Activated CD4-positive, alpha-beta T cell treated with anti-CD3 and anti-CD28 coated beads for 48 hours (primary cell): ENCODE measurements at places on chromosomes 1 and 21.
A peak's percentile ranks its signal among the peaks of the same experiment; 100 is the strongest.

- DNase-seq: no peak
Observed at GRCh38 chr1:12436345-12436658, 181.7 kb downstream of the DHRS3 start.

GRCh38 chr1:1208713-1209433 lies 2.5 kb upstream of the TNFRSF18 start:
- DNase-seq: peak; percentile 69

- no peak for DNase-seq
Observed at GRCh38 chr1:1167841-1168450, 5.7 kb upstream of the TTLL10 start.

DNA sequence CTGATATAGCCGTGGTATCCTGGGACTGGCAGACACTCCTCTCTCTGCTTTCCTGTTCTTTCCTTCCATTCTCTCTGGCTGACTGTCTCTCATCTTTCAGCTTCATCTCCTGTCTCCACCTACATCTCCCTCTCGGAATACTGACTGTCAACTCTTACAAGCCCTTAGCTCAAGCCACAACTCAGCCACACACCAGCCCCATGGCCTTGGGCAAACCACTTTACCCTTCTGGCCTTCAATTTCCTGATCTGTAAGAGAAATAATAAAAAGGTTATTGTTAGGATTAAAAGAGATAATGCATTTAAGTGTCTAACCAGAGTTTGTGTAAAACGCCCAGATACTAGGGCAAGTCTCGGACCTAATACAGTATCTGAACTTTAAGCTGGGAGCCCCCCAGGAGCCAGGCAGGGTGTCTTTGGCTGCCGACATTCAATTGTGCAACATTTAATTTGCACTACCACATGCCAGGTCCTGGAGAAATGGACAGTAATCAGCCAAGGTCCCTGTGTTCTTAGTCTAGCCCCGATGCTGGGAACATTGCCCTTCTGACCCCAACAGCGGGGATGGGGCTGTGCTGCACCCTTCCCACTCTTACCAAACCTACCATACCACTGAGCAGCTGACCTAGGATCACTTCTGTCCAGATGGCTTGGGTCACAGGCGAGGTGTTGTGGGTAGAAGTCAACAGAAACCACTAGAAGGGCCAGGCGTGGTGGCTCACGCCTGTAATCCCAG lies 5.1 kb downstream of the ECHDC2 start:
- DNase-seq: no peak

- DNase-seq: no peak
Observed at GRCh38 chr1:169999761-170000160, 74.7 kb downstream of the KIFAP3 start.

- DNase-seq: no peak
Observed at GRCh38 chr1:106924360-106924759, 132.1 kb upstream of the PRMT6 start.

DNA sequence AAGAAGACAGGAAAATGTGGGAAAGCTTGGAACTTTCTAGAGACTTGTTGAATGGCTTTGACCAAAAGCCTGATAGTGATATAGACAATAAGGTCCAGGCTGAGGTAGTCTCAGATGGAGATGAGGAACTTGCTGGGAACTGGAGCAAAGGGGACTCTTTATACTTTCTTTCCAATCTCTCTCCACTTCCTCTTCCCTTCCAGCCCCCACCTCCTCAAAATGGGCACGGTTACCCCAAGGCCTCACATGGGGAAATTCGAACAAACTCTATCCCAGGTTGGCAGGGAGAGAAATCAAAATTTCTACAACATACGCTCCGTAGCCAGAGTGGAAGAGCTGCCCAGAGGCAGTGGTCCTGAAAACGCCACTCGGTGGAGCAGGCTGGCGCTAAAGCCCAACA lies 15.2 kb downstream of the PPT1 start:
- DNase-seq: no peak

DNA sequence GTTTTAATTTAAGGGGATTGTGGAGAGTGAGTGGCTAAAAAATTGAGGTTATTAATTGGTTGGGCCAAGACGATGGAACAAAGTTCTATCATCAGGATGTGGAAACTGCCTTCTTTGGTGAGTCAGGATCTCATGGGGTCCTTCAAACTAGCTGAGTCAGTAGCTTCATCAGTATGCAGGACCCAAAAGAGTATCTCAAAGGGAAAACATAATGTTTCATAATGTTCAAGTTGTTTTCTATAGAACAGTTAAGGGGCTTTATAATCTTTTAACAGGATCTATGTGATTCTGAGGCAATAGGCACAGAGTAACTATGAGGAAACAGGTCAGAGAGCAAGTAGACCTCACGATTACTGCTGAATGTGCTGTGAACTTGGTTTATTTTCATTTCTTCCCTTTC lies 3.2 kb upstream of the OLFML2B start:
- DNase-seq: no peak

DNA sequence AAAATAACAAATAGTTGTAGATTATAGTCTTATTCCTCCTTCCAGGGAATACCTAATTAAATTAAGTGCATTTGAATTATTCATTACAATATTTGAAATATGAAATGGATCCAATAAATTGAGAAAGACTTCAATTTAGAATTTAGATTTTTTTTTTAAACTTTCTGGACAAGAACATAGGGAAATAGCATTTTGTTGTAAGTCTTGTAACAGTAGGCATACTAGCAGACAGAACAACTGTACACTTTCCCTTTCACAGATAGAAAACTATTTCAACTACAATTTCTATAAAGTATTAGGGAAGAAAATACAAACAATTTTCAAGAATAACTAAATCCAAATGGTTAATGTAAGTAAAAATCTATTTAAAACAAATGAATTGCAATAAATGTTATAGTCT lies 577.5 kb downstream of the USP25 start:
- no peak for DNase-seq

GRCh38 chr1:151425103-151425502 lies 25.7 kb downstream of the PSMB4 start:
- DNase-seq: no peak

DNA sequence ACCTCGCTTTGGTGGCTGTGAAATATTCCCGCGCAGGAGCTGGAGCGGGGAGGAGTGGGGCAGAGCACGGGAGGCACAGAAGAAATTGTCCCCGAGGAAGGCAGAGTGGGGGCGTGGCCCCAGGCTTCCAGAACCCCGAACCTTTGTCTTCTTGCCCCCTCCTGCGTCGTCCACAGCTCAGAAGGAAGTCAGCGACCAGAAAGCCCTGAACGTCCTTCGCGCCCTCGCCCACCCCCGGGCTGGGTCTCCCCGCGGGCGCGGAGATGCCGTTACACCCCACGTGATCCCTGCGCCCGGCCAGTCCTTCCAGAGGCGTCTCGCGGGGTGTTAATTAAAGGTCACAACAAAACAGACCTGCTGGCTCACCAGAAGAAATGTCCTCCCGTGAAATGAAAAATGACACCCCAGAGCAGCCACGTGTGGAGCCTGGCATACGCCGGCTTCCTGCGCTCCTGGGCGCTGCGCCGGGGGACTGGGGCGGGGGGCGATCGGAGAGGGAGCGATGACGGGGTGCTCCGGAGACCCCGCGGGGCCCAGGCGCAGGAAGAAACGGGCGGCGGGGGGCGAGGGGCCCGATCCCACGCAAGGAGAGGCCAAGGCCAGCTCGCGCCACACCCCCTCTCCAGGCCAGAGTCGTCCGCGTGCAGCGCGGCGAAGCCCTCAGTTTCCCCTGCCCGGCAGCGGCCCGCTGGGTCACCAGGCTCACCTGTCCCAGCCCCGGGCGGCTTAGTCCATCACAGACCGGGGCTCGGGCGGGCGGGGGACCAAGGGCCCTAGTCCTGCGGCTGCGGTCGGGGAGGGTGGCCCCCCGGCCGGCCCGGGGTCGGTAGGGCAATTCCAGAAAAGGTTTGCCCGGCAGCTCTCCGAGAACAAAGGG lies 995 bp upstream of the KIF26B start:
- peak; percentile 10 for DNase-seq

- peak; percentile 64 for DNase-seq
Observed at GRCh38 chr1:210292231-210292871, 36.4 kb upstream of the HHAT start.

GRCh38 chr1:91827459-91828321 lies 58.3 kb downstream of the TGFBR3 start:
- DNase-seq: no peak

DNA sequence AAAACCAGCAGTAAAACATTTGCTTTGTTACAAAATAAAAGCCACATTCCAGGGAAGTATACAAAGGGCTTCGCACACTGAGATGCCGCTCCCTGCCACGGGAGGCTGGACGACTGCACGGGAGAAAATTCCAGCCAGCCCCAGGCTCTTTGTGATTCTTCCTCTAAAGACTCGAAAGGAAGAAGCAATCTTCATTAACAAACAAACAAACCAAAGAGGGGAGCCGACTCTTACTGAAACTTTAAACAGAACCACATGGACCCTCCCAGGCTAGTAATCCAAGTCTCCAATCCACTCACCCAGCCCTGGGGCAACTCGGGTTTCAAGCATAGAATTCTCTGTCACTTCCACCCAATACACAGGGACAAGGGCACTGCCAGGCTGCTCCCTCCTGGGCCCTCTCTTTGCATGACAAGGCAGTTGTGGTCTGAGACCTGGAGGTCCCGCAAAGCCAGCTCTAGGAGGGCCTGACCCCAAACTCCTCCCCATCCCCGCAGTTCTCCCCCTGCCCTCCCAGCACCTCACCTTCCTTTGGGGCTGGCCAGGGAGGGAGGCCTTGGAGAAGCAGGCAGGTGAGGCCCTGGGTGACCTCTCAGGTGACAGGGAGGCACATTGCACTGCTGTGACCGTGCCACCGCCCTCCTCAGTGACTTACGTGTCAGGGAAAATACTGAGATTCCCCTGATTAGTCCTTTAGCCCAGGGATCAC lies 26.6 kb upstream of the COL18A1 start:
- DNase-seq: no peak

GRCh38 chr1:203306089-203306964 lies 1.0 kb downstream of the BTG2 start:
- DNase-seq: peak; percentile 58

GRCh38 chr1:29245876-29246275 lies 9.6 kb downstream of the PTPRU start:
- peak; percentile 20 for DNase-seq

GRCh38 chr1:116308276-116308675 lies 64.8 kb upstream of the ATP1A1 start:
- DNase-seq: no peak

DNA sequence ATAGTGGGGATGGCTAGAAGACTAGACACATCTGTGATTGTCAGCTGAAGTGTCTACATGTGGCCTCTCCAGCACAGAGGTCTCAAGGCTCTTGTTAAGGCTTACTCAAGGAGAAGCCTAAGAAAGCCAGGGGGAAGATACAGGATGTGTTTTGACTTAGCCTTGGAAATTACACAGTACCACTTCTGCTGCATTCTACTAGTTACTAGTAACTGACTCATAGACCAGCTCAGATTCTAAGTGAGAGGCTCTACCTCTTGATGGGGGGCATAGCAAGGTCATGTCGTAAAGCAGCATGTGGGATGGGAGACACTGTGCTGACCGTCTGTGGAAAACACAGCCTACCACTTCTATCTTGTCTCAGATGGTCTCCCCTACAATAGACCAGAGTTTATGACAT lies 99.5 kb downstream of the UBE2U start:
- DNase-seq: no peak

DNA sequence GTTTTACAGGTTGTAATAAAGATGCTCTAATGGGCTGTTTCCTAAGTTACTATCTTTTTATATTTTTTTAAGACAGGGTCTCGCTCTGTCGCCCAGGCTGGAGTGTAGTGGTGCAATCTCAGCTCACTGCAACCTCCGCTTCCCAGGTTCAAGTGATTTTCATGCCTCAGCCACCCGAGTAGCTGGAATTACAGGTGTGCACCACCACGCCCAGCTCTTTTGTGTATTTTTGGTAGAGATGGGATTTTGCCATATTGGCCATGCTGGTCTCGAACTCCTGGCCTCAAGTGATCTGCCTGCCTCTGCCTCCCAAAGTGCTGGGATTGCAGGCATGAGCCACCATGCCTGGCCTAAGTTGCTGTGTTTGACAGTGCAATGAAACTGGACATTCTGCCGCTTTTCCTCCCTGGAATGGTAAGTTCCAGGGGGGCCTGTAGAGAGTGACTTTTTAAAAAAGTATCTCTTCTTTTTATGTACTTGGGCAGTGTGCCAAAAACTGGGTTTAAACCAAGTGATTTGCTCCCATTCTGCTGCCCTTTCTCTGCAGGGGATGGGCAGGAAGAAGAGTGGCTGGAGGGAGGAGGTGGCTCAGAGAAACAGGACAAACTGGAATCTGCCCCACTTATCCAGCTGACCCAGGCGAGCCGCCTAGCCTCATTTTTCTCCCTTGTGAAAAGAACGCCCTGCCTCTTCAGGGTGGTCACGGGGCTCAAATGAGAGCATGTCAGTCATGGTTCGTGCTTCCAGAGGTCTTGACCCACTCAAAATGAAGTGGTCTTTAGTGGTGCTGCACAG lies 2.3 kb downstream of the SLC37A1 start:
- DNase-seq: no peak

- DNase-seq: no peak
Observed at GRCh38 chr1:58041621-58042020, 504.9 kb downstream of the OMA1 start.

GRCh38 chr1:24562625-24563024 lies 6.7 kb downstream of the NCMAP start:
- no peak for DNase-seq

DNA sequence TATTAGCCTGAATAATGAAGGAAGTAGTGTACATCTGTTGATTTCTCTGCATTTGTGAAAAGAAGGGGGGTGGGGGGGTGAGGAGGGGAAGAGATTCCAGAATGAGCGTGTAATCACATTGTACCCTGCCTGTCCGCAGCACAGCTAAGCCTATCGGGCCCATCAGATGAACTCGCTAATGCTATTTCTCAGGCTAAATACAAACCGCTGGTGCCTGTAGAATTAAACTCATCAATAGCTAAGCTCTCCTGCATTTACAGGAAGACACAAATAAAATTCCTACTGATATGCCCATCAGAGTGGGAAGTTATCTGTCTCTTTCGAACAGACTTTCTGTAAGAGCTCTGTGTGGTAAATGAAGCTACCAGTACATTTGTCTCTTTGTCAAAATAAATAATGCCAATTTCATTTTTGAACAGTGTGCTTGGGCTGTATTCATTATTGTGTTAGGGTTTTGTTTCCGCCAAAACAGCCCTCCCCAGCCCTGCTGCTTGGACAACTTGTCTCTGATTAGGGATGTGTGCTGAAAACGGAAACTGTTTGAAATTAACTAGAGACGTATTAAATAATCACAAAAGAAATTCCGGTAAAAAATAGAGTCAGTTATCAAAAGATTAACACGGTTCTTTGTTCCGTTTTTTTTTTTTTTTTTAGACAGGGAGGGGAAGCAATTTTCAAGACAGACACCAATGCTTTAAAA lies 305.4 kb downstream of the TTLL7 start:
- no peak for DNase-seq

DNA sequence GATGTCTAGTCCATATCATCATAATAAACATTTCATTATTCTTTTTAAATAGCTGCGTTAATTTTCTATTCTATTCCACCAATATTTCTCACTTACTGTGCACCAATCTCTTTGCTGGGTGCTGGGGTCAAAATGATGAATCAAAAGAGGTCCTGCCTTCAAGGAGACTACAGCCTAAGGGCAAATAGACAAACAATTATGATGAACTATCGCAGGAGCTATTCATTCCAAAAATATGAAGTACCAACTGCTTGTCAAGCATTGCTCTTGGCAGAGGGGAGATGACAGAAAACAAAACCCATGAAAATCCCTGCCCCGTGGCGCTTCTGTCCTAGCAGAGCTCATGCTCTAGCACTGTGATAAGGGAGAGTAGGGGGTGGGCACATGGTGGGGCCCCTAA lies 28.8 kb upstream of the SLC26A9 start:
- no peak for DNase-seq
